ENCODE measurements at places on chromosomes 5 and 9.

GRCh38 chr5:34576891-34577666 lies 79.0 kb upstream of the RAI14 start:
- DNase-seq, result no peak

DNA sequence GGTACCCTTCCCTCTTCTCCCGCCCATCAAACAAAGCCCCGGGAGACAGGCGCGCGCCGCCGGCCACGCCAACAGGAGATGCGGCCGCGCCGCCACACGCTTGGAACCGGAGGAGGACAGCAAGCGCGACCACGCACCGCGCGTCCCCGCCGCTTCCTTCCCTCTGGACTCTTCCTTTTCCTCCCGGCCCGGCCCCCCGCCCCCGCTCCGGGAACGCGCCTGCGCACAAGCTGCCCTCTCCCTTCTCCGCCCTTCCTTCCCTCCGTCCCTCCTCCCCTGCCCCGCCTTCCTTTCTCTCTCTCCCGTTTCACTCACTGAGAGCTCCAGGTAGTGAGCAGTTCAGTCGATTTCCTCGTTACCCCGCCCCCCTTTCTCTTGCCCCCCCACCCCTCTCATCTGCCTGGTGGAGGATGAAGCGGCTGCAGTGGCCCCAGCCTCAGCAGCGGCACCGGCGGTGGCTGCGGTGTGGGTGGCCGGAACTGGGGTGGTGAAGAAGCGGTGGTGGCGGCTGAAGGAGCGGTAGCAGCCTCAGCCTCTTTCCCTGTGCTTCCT lies at the start of gene RASA1:
Gene RASA1 (plus strand): TSS at position 310 of the 552 bp plus-strand sequence. CDS start 569 bp downstream, outside the sequence.
- DNase-seq, result no peak

DNA sequence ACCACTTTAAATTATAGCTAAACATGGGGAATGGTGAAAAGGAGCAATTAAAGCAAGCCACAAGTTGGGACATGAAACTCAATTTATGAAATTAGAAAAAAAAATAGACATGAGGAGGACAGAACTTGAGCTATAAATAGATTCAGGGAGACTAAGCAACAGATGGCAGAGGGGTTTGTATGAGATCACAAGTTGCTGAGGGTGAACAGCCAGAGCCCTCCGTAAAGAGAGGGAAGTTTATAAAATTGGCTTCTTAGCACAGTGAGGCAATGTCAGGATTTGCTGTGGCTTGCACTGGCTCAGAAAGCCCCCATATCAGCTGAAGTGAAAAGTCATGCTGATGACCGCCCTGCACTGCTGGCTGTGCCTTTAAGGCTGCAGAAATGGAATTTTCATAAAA lies 443.4 kb upstream of the CD180 start:
- DNase-seq, result no peak

- no peak for DNase-seq
Observed at GRCh38 chr9:127847178-127847510, 7.3 kb downstream of the ENG start.

- no peak for DNase-seq
Observed at GRCh38 chr5:96751203-96752169, 56.3 kb downstream of the ERAP1 start.

All from central memory CD4-positive, alpha-beta T cell (primary cell).